ENCODE measurements at places on chromosomes 3 and 15. TPM values are rescaled to one million over a fixed set of nuclear protein-coding genes. Genes with fewer than 3 reads are reported as not detected.

GRCh38 chr3:115804713-115805119 is 181.4 kb downstream of the GAP43 start:
- no peaks in the 10 kb centered on the region for H3K36me3 ChIP-seq
- no peak overlapping the region for H3K4me3 ChIP-seq
- H3K27me3 ChIP-seq = peaks cover 31% of the 10 kb centered on the region
- H3K27ac ChIP-seq = no peak overlapping the region
- DNase-seq = no peak

DNA sequence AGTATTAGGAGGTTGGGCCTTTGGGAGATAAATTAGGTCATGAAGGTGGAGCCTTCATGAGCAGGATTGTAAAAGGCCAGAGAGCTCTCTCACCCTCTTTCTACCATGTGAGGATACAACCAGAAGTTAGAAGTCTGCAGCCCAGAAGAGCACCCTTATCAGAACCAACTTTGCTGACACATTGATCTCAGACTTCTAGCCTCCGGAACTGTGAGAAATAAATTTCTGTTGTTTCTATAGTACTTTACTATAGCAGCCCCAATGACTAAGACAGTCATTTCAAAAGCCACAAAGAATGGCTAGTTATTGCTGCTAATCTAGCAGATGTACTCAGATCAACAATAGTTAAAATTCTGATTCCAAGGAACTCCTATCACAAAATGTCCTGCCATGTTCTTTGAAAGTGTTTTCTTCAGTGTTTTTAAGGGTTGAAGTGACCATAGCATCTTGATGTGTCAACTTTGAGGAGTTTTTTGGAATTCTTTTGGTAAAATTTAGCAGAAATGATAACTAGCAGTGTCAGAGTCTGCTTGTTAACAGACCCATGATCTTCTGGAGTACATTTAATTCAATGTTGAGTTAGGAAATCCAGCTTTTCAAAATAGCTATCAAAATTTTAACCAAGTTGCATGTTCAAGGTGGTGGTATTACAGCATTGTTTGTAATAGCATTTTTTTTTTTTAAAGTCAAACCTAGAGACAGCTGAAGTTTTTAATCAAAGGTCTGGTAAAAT is 10.3 kb downstream of the DZIP3 start:
- H3K4me1 ChIP-seq = peaks cover 42% of the 10 kb centered on the region
- H3K4me3 ChIP-seq = no peak overlapping the region
- H3K27ac ChIP-seq = no peak overlapping the region
- DNase-seq = no peak
- H3K36me3 ChIP-seq = no peaks in the 10 kb centered on the region
- no peaks in the 10 kb centered on the region for H3K27me3 ChIP-seq

DNASE1L3 gene
- not detected for total RNA-seq

- no peak for DNase-seq
- H3K27me3 ChIP-seq = no peaks in the 10 kb centered on the region
- H3K4me3 ChIP-seq = no peak overlapping the region
- no peaks in the 10 kb centered on the region for H3K4me1 ChIP-seq
- H3K36me3 ChIP-seq = peaks cover 6% of the 10 kb centered on the region
Measured at GRCh38 chr3:53190659-53191058, 29.6 kb downstream of the PRKCD start.

GRCh38 chr3:125684199-125684598 is 88.9 kb upstream of the OSBPL11 start:
- no peak overlapping the region for H3K27ac ChIP-seq
- no peak overlapping the region for H3K4me3 ChIP-seq
- H3K27me3 ChIP-seq = peaks cover 9% of the 10 kb centered on the region

DNA sequence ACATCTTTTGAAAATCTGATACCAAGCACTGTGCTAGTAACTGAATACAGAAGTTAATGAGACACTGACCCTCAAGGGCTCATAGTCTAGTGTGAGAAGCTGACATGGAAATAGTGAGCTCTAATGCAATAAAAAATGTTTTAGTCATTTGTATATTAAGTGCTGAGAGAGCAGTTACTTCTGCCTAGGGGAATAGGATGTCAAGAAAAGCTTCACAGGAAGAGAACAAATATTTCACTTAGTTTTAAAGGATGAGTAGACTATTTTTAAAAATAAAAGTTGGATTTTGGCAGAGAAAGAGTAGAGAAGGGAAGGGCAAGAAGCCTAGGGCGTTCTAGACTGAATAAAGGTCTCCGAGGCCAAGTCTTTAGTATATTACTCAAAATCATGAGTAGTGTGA is 158.4 kb downstream of the ATG7 start:
- H3K27me3 ChIP-seq = no peaks in the 10 kb centered on the region
- H3K4me1 ChIP-seq = no peaks in the 10 kb centered on the region
- H3K27ac ChIP-seq = no peak overlapping the region
- no peak for DNase-seq
- H3K36me3 ChIP-seq = peaks cover 19% of the 10 kb centered on the region

- no peak for DNase-seq
- no peak overlapping the region for H3K27ac ChIP-seq
- H3K27me3 ChIP-seq = peaks cover 2% of the 10 kb centered on the region
- no peak overlapping the region for H3K4me3 ChIP-seq
Measured at GRCh38 chr3:5317557-5317956, 130.1 kb downstream of the EDEM1 start.

VGLL3 gene
- total RNA-seq = not detected

DNA sequence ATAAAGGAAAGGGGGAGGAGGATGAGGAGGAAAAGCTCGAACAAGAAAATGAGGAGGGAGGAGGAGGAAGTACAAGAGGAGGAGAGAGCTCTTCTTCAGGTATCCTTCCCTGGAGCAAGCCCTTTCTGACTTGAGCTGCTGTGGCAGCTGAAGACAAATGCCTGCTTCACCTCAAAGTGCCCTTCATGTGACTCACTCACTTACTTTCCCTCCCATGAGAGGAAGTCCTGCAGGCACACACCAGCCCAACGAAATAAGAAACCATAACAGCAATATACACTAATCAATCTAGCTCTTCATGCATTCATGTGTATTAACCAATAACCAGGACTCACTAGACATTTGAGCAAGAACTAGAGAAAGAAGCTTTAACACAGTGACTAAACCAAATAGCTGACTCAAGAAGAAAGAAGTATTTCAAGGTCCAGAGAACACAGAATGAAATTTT is 251.9 kb downstream of the IGSF11 start:
- H3K4me1 ChIP-seq = no peaks in the 10 kb centered on the region
- DNase-seq = no peak
- H3K36me3 ChIP-seq = no peaks in the 10 kb centered on the region
- H3K27me3 ChIP-seq = no peaks in the 10 kb centered on the region
- H3K27ac ChIP-seq = no peak overlapping the region

GRCh38 chr3:179882292-179882691 is 154.4 kb downstream of the PEX5L start:
- peak; percentile 16 for DNase-seq
- H3K4me1 ChIP-seq = peaks cover 7% of the 10 kb centered on the region
- H3K36me3 ChIP-seq = no peaks in the 10 kb centered on the region
- H3K27ac ChIP-seq = no peak overlapping the region
- H3K27me3 ChIP-seq = peaks cover 9% of the 10 kb centered on the region

DNA sequence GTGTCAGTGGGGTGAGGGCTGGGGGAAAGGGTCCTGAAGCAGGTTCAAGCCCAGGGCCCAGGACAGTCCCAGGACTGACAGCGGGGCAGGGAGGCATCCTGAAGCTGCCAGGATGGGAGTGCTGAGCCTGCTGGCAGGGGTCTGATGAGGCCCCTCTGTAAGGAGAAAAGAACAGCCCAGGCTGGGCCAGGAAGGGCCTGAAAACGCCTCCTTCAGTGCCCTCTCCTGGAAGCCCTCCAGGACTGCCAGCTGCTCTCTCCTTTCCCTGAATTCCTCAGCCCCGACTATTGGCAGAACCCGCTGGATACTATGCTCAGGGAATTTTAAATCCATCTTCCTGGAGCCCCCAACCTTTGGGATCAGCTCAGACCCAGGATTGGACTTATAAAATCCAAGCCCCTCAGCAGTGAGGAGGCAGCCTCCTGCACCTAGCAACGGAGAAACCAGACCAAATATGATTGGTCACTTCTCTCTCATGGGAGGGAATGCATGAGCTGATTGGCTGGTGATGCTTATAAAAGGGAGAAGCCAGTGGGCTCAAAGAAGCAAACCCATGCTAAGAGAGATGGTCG is 203.5 kb upstream of the LINGO1 start:
- H3K36me3 ChIP-seq = no peaks in the 10 kb centered on the region
- H3K4me3 ChIP-seq = no peak overlapping the region
- H3K27me3 ChIP-seq = peaks cover 13% of the 10 kb centered on the region
- H3K4me1 ChIP-seq = no peaks in the 10 kb centered on the region
- no peak overlapping the region for H3K27ac ChIP-seq

- no peak overlapping the region for H3K27ac ChIP-seq
- no peaks in the 10 kb centered on the region for H3K36me3 ChIP-seq
- H3K4me3 ChIP-seq = no peak overlapping the region
- H3K27me3 ChIP-seq = no peaks in the 10 kb centered on the region
- no peak for DNase-seq
Measured at GRCh38 chr15:40325188-40325587, 1.7 kb downstream of the INAFM2 start.

DNA sequence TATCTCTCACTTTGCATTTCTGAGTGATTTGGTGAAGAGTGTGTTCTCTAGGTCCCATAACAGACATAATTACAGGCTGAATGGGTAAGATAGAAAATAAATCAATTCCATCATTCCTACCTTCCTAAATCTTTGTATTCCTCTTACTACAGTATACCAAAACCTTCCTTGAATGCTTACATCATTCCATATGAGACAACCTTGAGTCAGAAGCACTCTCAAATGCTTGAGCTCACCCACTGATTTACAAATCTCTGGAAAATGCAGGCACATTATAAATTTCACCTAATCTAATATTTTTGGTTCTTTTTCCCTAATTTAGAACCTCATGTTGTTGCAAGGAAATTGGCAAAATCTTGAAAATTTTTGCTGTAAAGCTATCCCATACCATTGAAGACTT is 239.1 kb downstream of the CBLB start:
- H3K36me3 ChIP-seq = no peaks in the 10 kb centered on the region
- H3K4me1 ChIP-seq = no peaks in the 10 kb centered on the region
- H3K27ac ChIP-seq = no peak overlapping the region
- H3K27me3 ChIP-seq = no peaks in the 10 kb centered on the region
- DNase-seq = no peak

DNA sequence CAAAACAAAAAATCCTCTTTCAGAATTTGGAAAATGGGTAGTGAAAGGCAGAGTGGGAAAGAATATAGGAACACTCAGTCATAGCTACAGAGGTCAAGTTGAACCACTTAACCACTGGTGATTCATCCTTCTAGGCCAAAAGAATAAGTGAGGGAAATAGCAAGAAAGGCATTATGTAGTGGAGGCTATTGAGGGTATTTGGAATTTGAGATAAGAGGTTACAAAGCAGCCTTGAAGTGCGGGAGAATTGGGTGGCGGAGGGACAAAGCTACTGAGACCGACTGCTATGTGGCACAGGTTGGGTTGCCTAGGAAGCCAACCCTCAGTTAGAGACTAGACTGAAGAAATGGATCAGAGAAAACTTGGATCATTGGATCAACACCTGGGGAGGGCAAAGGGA is 109.5 kb downstream of the SYNPR start:
- H3K27me3 ChIP-seq = no peaks in the 10 kb centered on the region
- no peaks in the 10 kb centered on the region for H3K4me1 ChIP-seq
- no peaks in the 10 kb centered on the region for H3K36me3 ChIP-seq

SNX22 gene
- total RNA-seq = 0.68 TPM

GRCh38 chr3:67599821-67600220 is 54.6 kb downstream of the SUCLG2 start:
- H3K27me3 ChIP-seq = no peaks in the 10 kb centered on the region
- DNase-seq = no peak
- H3K36me3 ChIP-seq = peaks cover 32% of the 10 kb centered on the region
- no peak overlapping the region for H3K4me3 ChIP-seq
- peaks cover 63% of the 10 kb centered on the region for H3K4me1 ChIP-seq

GRCh38 chr3:107684431-107684925 is 161.7 kb downstream of the BBX start:
- H3K4me1 ChIP-seq = peaks cover 37% of the 10 kb centered on the region
- H3K4me3 ChIP-seq = no peak overlapping the region
- no peaks in the 10 kb centered on the region for H3K36me3 ChIP-seq
- H3K27ac ChIP-seq = no peak overlapping the region
- no peaks in the 10 kb centered on the region for H3K27me3 ChIP-seq
- DNase-seq = no peak

- H3K27me3 ChIP-seq = no peaks in the 10 kb centered on the region
- H3K27ac ChIP-seq = peak overlapping the region; percentile 65
- H3K36me3 ChIP-seq = peaks cover 9% of the 10 kb centered on the region
Measured at GRCh38 chr3:188439080-188439479, 285.1 kb downstream of the LPP start.

DNA sequence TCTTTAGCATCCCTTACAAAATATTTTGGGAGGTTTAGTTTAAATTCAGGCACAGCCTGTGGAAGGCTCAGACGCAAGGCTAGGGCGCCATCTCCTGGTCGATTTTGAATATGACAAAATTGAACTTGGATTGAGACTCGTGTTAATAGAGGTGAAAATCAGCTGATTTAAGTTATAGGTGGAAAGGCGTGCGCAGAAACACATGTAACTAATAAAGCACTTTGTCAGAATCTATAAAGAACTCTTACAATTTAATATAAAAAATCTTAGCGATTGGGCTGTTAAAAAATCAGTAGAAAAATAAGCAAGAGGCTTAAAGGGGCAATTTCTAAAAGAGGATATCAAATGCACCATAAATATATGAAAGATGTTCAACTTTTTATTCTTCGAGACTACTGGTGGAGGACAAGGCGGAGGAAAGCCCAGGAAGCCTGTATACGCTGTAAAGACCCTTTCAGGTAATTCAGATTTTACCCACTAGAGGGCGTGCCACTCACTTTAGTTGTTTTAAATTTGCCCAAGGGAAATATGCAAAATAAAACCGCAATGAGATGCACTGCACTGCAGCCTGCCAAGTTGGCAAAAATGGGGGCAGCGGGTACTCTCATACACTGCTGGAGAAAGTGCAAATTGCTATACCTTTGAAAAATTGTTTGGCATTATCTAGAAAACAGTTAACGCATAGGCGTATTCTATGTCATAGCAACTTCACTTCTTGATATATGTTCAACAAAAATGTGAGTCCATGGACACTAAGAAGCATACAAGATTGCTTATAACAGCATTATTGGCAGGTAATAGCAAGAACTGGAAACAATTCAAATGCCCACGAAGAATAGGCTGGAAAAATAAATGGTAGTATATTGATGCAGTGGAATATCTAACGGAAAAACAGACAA is 64.7 kb downstream of the SLC30A4 start:
- H3K4me3 ChIP-seq = peak overlapping the region; percentile 74
- H3K27ac ChIP-seq = peak overlapping the region; percentile 85
- peak; percentile 79 for DNase-seq
- H3K27me3 ChIP-seq = no peaks in the 10 kb centered on the region

DNA sequence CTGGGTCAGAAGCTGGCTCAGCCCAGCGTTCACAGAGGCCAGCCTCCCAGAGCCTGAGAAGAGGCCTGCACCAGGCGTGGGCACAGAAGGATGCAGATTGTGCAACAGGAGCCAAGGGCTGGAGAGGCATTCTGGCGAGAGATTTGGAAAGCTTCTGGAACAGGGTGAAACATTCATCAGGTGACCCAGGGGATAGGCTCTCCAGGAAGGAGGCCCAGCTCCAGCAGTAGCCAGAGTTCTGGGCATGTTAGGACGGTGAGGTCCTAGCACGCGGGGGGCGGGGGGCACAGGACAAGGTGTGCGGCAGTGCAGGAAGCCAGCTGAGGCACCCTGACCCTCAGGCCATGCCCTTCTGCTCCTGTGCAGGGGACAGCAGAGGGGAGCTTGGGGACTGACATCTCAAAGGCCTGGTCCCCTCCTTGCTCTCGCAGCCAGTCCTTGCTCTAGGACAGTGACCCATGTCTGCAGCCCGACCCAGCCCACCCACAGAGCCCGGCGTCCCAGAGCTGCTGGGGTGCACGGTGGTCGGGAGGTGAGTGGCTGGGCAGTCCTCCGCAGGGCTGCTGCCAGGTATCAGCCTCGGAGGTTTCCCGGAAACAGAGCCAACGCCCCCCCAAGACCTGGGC is 111.7 kb upstream of the KLF13 start:
- H3K4me3 ChIP-seq = peak overlapping the region; percentile 68
- no peak for DNase-seq
- no peaks in the 10 kb centered on the region for H3K27me3 ChIP-seq
- H3K27ac ChIP-seq = peak overlapping the region; percentile 56
- no peaks in the 10 kb centered on the region for H3K36me3 ChIP-seq

Measured in activated CD4-positive, alpha-beta memory T cell treated with anti-CD3 and anti-CD28 coated beads for 36 hours (primary cell).